ENCODE measurements at places on chromosomes 5 and 9.

GRCh38 chr5:134626369-134627014, 6.1 kb downstream of the SAR1B start:
- no peak for DNase-seq

- no peak for DNase-seq
Observed at GRCh38 chr5:150020249-150020648, 19.7 kb downstream of the HMGXB3 start.

DNA sequence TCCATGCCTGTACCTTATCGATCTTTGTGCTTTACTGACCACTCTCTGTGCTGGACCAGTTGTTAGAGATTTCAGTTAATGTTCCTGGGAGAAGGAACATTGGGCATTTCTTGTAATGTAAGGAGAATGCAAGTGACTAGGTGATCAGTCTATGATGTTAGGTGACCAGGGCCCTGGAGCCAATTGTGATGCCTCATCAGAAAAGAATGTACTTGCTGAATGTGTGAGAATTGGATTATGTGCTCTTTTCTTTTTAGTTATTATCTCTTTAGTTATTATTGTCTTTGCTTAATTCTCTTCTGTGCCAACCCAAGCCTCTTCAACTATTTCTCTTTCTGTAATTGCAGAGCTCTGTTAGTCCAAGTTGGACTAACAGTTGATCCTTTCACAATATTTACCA, 92.9 kb downstream of the LRRC70 start:
- DNase-seq, result no peak

DNA sequence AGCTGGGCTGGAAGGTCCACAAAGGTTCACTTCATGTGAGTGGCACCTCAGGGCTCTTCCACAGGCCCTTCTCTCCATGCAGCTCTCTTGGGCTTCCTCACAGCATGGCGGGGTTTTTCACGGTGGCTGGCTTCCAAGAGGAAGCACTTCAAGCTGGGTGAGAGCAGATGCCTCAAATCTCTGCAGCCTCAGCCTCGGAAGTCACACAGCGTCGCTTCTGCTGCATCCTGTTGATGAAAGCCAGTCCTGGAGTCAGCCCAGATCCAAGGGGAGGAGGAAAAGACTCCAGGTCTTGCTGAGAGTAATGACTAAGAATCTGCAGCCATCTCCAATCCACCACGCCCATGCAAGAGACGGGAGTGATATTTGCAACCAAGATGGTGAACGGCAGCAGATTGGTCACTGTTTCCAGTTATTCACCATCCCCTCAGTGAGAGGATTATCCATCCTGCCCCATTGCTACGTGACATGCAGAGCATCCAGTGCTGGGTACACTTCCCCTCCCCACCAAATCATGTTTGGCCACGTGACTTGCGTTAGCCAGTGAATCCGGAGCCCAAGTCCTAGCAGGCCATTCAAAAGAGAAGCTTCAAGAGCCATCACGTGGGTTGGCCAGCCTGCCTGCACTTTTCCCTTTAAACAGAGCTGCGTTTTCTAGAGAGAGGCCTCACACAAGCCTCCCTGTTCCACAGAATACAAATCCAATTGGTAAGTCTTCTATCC, 173.9 kb downstream of the C9orf50 start:
- DNase-seq, result peak; percentile 36

GRCh38 chr5:147804334-147804733, 21.8 kb upstream of the JAKMIP2 start:
- no peak for DNase-seq

All from fibroblast of skin of scalp (primary cell).